ENCODE measurements at places on chromosomes 7 and 10.
A peak's percentile ranks its signal among the peaks of the same experiment; 100 is the strongest.

- H3K36me3 ChIP-seq = peaks cover 31% of the 10 kb centered on the region
- peak; percentile 66 for DNase-seq
- H3K4me3 ChIP-seq = peak within 1 kb of the TSS; percentile 80
- H3K27ac ChIP-seq = peak within 1 kb of the TSS; percentile 94
- no peaks in the 10 kb centered on the region for H3K27me3 ChIP-seq
Measured at GRCh38 chr7:134778941-134779740, at the start of gene CALD1. Gene CALD1, plus strand, starts transcription at chr7:134779634. Its CDS starts 88,100 bp downstream, at chr7:134867734.

DNA sequence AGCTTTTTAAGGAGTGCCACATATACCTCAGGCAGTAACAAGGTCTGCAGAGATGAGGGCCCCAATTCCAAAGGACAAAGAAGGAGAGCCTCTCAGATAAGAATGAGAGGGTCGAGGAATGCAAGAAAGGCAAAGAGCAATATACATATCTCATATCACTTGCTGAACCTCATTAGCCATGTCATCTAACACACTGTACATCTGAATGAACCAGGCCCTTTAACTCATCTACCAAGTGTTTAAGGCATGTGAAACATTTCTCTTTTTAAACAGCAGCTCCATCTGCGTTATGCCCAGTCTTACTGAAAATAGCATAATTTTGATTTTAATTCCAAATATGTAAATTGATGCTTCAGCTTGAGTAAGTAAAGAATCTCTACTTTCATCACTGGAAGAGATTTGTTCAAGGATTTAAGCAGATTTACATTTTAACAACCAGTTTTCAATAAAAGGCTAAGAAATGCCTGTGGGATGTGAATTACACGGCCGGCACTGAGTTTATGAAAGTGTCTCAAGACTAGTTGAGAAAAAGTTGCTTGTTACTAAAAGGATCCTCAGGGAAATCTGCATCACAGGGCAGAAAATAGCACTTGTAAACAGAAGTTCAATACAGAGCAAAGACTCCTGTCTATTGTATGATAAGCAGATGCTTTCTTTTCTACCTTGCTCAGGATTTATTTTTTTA is 123.8 kb upstream of the SLC26A5 start:
- no peak overlapping the region for H3K4me3 ChIP-seq
- no peak for DNase-seq
- peaks cover 2% of the 10 kb centered on the region for H3K27me3 ChIP-seq
- H3K36me3 ChIP-seq = no peaks in the 10 kb centered on the region
- no peaks in the 10 kb centered on the region for H3K4me1 ChIP-seq

DNA sequence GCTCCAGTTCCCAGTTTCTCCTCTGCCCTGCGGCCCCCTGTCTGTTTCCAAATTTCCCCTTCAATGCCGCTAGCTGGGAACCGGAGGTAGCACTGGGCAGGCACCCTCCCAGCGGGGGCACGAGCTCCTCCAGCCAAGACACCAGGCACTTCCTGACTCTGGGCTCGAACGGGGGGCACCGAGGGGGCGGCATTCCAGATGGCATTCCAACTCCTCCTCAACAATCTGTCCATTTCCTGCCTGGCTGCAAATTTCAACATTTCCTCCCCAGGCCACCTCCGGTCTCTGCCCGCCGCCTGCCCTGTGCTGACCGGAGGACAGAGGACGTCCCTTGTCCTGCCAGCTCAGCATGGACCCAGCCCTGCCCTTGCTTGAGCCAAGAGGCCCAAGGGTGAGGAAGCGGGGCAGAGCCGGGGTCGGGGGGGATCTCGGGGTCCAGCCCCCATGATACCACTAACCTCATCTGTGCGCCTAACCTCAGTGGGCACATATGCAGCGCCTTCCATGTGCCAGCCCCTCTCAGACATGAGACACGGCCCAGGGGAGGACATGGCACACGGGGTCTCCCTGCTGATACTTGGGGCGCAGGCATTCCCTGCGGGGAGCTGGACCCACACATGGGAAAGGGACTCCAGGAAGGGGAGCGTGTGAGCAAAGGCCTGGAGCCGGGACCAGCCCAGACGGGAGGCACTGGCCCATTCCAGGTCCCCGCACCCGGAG is 58.0 kb downstream of the PDGFA start:
- peak; percentile 94 for DNase-seq
- no peaks in the 10 kb centered on the region for H3K27me3 ChIP-seq
- no peak overlapping the region for H3K4me3 ChIP-seq
- no peaks in the 10 kb centered on the region for H3K36me3 ChIP-seq
- peak overlapping the region; percentile 79 for H3K27ac ChIP-seq

DNA sequence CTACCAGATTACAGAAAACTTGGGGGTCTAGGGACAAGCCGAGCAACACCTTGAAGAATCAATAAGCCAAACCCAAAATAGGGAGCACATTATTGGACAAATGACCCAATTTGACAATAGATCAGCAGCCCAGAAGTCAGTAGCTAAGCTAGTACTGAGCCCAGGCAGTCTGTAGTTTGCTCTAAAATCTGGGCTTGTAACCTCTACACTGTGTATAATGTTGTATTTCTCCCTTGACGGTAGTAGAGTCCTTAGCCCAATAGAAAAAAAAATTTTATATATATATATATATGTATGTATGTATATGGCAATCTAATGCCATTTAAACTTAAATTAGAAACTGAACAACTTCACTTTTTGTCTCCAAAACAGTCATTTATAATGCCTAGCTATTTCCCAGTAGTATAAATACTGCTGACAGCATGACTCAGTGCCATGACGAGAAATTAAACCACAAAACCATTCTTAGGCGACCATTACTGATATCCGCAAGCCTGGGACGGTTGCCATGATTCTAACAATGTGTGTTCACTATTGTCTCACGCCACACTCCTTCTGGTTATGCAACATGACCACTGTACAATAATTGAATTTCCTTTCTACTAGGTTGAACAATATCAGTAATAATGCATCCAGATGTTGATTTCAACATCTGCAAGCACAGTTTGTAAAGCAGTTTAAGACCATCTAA is 110.5 kb downstream of the IPMK start:
- peaks cover 26% of the 10 kb centered on the region for H3K27me3 ChIP-seq
- peak overlapping the region; percentile 51 for H3K27ac ChIP-seq
- no peak overlapping the region for H3K4me3 ChIP-seq
- H3K4me1 ChIP-seq = peaks cover 15% of the 10 kb centered on the region

Measured in osteoblast (primary cell).